ENCODE measurements at places on chromosomes 7 and 10. TPM values are rescaled to one million over a fixed set of nuclear protein-coding genes. Genes with fewer than 3 reads are reported as not detected.

Gene ITGB8
- total RNA-seq = 606 TPM

Gene SUGCT
- total RNA-seq = 7.3 TPM

Gene FFAR4
- total RNA-seq = 0.90 TPM

Gene EIF4H
- total RNA-seq = 192 TPM

Gene GPNMB
- 91.7 TPM for total RNA-seq

Gene CPA1
- 7.1 TPM for total RNA-seq

Gene CYP26C1
- total RNA-seq = not detected

Gene CHAT
- total RNA-seq = not detected

Gene MLXIPL
- total RNA-seq = 83.5 TPM

GRCh38 chr10:80272793-80273522 is 16.5 kb downstream of the MAT1A start:
- H3K27ac ChIP-seq = no peak overlapping the region
- no peaks in the 10 kb centered on the region for H3K4me1 ChIP-seq
- H3K4me3 ChIP-seq = no peak overlapping the region

DNA sequence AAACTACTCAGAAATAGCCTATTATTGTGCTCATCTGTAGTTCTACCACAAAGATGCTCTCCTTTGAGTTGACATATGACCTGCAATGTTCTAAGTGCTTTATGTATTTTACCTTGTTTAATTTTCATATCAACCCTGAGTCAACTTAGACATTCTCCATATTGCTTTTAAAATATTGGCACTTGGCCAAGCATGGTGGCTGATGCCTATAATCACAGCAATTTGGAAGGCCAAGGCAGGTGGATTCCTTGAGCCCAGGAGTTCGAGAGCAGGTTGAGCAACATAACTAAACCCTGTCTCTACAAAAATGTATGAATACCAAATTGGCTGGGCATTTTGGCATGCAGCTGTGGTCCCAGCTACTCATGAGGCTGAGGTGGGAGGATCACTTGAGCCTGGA is 50.6 kb downstream of the PRKG1 start:
- H3K27me3 ChIP-seq = no peaks in the 10 kb centered on the region
- no peak overlapping the region for H3K4me3 ChIP-seq
- H3K36me3 ChIP-seq = no peaks in the 10 kb centered on the region
- no peaks in the 10 kb centered on the region for H3K4me1 ChIP-seq
- H3K27ac ChIP-seq = no peak overlapping the region

DNA sequence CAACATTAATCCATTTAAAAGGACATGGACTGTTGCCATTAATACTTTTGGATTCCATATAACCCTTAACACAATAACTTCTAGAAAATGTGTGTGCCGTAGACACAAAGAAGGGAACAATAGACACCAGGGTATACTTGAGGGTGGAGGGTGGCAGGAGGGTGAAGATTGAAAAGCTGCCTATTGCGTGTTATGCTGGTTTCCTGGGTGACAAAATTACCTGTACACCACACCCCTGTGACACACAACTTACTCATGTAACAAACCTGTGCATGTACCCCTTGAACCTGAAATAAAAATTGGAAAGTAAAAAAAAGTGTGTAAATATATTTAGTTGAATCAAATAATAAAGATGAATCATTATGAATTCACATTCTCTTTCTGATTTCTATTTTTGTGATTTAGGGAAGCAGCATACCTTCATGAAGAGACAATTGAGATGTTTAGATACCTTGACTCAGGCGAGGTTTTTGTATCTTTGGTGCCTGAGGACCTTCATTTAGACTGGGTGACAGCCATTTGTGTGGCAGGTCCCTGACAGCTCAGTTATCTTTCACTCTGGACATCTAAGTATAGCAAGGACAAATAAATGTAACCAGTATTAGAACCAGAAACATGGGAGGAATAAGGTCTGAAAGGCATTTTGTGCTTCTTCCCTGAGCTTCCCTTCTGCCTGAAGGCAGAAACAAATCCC is 28.7 kb downstream of the GIMAP8 start:
- no peaks in the 10 kb centered on the region for H3K27me3 ChIP-seq
- no peak overlapping the region for H3K4me3 ChIP-seq
- no peaks in the 10 kb centered on the region for H3K36me3 ChIP-seq
- peaks cover 3% of the 10 kb centered on the region for H3K4me1 ChIP-seq

DNA sequence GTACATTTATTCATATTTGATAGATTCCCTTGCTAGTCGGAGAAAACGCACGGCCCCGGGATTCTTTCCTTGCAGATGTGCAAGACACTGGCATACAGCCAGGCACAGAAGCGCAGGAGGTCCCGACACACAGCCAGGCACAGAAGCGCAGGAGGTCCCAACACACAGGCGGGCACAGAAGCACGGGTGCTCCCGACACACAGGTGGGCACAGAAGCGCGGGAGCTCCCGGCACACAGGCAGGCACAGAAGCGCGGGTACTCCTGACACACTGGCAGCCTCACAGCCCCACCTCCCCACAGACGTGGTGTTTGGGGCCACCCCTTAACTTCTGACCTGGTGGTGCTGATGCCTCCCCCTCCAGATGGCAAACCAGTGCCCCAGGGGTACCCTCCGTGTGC is 237.3 kb downstream of the ZMYND11 start:
- H3K4me3 ChIP-seq = no peak overlapping the region
- no peak for DNase-seq
- no peak overlapping the region for H3K27ac ChIP-seq
- H3K4me1 ChIP-seq = peaks cover 15% of the 10 kb centered on the region

DNA sequence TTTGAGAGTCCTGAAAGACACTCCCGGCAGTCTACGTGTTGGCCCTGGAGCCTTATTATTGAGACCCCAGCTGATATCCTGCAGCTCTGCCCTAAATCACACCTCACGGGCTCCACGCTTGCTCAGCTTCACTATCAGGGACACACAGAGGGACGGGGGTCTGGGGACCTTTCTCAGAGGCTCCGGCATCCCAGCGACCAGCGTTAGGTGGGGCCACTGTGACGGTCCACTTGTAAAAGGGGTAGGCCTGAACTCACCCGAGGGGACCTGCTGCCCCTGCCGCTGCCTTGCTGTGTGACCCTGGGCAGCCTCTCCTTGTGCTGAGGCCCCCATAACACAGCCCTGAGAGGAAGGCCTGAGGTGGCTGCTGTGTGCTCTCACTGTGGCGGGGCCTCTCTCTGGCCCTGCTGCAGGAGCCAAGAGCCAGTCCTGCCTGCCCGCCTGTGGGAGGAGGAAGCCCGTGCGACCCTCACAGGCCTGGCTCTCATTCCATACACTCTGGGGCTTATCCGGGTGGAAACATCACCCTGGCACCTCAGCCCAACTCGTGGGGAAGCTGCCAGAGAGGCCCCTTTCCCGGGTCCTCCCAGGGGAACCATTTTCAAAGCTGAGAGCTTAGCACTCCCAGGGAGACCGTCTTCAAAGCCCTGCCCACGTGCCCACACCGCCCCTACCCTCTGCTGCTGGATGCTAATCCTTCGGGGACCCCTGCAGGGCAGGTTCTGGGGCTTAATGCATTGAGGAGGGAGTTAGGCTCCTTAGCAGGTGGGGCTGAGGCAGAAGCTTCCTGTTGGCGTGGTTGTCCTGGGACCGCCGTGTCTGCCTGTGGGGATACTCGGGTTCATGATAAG is 21.7 kb downstream of the AQP1 start:
- no peaks in the 10 kb centered on the region for H3K36me3 ChIP-seq
- no peaks in the 10 kb centered on the region for H3K27me3 ChIP-seq
- DNase-seq = no peak
- no peak overlapping the region for H3K27ac ChIP-seq

- no peaks in the 10 kb centered on the region for H3K4me1 ChIP-seq
- no peaks in the 10 kb centered on the region for H3K27me3 ChIP-seq
- no peaks in the 10 kb centered on the region for H3K36me3 ChIP-seq
- H3K27ac ChIP-seq = no peak overlapping the region
- H3K4me3 ChIP-seq = no peak overlapping the region
Observed at GRCh38 chr10:93501650-93502049, 5.2 kb downstream of the CEP55 start.

DNA sequence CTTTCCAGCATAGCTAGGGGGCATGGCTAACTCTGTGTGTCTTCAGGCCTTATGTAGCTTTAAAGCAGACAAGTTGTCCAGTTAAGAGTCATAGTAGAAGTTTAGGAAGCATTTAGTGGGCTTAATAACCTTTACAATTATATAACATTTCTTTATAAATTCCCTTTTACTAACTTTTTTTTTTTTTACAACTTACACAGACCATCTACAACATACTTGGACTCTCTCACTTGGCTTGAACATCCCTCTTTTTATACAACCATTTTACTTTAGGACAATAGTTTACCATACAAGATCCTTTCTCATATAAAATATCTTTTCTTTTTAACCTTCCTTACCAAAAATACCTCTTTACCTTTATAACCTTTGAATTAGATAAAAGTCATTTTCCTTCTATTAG is 26.3 kb downstream of the SP4 start:
- no peak for DNase-seq
- no peaks in the 10 kb centered on the region for H3K4me1 ChIP-seq
- no peaks in the 10 kb centered on the region for H3K27me3 ChIP-seq
- H3K36me3 ChIP-seq = peaks cover 41% of the 10 kb centered on the region
- H3K4me3 ChIP-seq = no peak overlapping the region
- no peak overlapping the region for H3K27ac ChIP-seq

- no peak for DNase-seq
- no peak overlapping the region for H3K27ac ChIP-seq
- H3K27me3 ChIP-seq = no peaks in the 10 kb centered on the region
- H3K36me3 ChIP-seq = no peaks in the 10 kb centered on the region
Observed at GRCh38 chr7:158706710-158707590, 2.3 kb upstream of the NCAPG2 start.

- no peaks in the 10 kb centered on the region for H3K4me1 ChIP-seq
- H3K27me3 ChIP-seq = no peaks in the 10 kb centered on the region
- no peak overlapping the region for H3K27ac ChIP-seq
- no peaks in the 10 kb centered on the region for H3K36me3 ChIP-seq
- DNase-seq = no peak
- H3K4me3 ChIP-seq = no peak overlapping the region
Observed at GRCh38 chr7:37491919-37492694, 43.4 kb upstream of the ELMO1 start.

DNA sequence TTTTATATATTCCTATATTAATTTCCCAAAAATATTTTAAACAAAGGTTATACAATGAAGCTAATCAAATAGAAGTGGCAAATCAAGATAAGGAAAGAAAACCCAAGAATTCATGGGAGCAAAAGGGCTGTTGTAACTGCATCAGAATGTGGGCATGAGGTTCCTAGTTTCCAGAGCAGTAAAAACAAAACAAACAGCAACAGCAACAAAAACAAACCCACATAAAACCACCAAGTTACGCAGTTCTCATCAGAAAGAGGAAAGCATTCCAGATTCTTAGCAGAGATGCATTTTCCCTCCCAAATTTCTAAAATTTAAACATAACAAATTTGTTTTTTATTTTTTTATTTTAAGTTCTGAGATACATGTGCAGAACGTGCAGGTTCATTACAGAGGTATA is 34.8 kb upstream of the MSMB start:
- no peaks in the 10 kb centered on the region for H3K36me3 ChIP-seq
- H3K4me3 ChIP-seq = no peak overlapping the region
- DNase-seq = no peak
- H3K4me1 ChIP-seq = no peaks in the 10 kb centered on the region

GRCh38 chr7:79933144-79933543 is 201.5 kb upstream of the GNAI1 start:
- no peaks in the 10 kb centered on the region for H3K4me1 ChIP-seq
- H3K27me3 ChIP-seq = no peaks in the 10 kb centered on the region
- no peak overlapping the region for H3K4me3 ChIP-seq
- DNase-seq = no peak
- no peak overlapping the region for H3K27ac ChIP-seq

DNA sequence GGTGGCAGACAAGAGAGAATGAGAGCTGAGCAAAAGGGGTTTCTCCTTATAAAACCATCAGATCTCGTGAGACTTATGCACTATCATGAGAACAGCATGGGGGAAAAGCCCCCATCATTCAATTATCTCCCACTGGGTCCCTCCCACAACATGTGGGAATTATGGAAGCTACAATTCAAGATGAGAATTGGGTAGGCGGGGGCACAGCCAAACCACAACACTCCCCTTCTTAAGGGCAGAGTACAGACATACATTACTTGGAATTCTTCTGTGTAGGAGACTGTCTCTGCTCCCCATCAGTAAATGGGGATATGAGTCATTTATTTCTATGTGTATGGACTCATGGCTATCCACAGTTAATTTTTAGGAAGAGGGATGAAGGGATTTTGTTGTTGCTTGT is 31.2 kb downstream of the FAM171A1 start:
- no peaks in the 10 kb centered on the region for H3K36me3 ChIP-seq
- no peaks in the 10 kb centered on the region for H3K27me3 ChIP-seq
- H3K4me3 ChIP-seq = no peak overlapping the region
- no peak for DNase-seq
- no peak overlapping the region for H3K27ac ChIP-seq
- peaks cover 14% of the 10 kb centered on the region for H3K4me1 ChIP-seq

DNA sequence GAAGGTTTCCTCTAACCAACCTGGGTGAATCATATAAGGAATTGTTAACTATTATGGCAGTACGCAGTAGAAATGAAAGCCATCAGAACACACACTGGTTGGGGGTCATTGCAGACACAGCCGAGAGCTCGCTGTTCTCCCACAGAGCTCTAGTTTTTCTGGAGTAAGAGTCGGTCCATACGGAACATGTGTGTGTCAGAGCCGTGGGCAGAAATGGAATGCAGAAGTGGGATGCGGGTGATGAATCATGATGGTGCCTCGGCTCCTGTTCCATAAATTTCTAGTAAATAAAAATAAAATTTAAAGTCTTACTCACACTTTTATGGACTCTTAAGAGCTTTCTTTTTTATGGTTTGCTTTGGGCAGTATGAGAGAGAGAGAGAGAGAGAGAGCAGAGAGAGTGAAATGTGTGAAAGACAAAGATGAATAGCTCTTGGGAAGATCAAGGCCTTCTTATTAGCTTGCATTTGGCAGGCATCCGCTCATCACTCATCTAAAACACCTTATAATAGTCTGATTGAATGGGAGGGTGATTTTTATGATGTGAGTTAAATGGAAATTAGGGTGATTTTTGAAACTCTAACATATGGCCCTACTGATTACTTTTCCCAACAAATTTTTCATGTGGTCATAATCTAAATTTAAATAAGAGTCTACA is 98.8 kb upstream of the PFKP start:
- no peak overlapping the region for H3K4me3 ChIP-seq
- DNase-seq = no peak
- H3K36me3 ChIP-seq = no peaks in the 10 kb centered on the region
- no peaks in the 10 kb centered on the region for H3K4me1 ChIP-seq
- no peak overlapping the region for H3K27ac ChIP-seq

DNA sequence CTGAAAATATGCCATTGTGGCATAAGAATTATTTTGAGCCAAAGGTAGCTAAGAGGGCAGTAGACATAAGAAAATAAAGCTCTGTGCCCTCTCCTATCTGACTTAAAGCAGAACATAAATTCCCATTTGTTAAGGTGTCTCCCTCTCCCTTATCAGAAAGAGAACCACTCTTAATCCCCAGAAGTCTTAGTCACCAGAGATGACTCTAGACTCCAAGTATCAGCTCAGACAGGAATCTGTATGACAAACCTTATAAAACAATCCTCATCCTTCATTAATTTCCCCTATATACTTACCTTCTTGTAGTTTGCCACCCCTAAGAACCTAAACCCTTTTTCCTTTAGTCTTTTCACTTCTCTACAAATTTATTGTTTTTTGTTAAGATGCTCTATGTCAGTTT is 21.8 kb upstream of the PIP4K2A start:
- no peak overlapping the region for H3K4me3 ChIP-seq
- H3K27ac ChIP-seq = no peak overlapping the region
- no peaks in the 10 kb centered on the region for H3K4me1 ChIP-seq
- no peaks in the 10 kb centered on the region for H3K27me3 ChIP-seq
